Cardiac atrium fibroblast (primary cell): ENCODE measurements at places on chromosomes 7 and 10. TPM values are rescaled to one million over a fixed set of nuclear protein-coding genes. Genes with fewer than 3 reads are reported as not detected.

Gene AGBL3
- under 0.01 TPM in 2 replicates for total RNA-seq

Gene STEAP4
- 2.0 and 38.9 TPM in 2 replicates for total RNA-seq

Gene NPSR1
- total RNA-seq: not detected in 2 replicates

Gene NAT16
- total RNA-seq: not detected in 2 replicates
